ENCODE measurements at places on chromosomes 4 and X.
A peak's percentile ranks its signal among the peaks of the same experiment; 100 is the strongest.

- DNase-seq: no peak
Measured at GRCh38 chrX:43165343-43165920, 387.5 kb upstream of the PPP1R2C start.

- peak; percentile 75 for DNase-seq
Measured at GRCh38 chr4:85826060-85826678, 351.2 kb downstream of the ARHGAP24 start.

DNA sequence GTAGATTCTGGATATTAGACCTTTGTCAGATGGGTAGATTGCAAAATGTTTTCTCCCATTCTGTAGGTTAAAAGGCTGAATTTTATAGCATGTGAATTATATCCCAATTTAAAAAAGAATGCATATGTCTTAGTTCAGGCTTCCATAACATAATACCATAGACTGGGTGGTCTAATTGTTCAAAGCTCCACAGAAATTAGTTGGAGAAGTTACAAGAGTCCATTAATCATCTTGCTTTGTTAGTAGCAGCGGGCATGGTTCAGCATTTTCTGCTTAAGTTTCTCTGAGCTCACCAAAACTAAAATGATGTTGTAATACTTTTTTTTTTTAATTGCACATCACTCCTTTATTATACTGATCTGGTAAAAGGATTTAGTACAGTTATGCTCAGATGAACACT lies 1.8 kb downstream of the PGAM4 start:
- DNase-seq: no peak

GRCh38 chrX:25067271-25068172 lies 51.8 kb upstream of the ARX start:
- no peak for DNase-seq

GRCh38 chrX:103201041-103201440 lies 13.9 kb upstream of the BEX4 start:
- no peak for DNase-seq

Measured in GM23338 (cell line).